ENCODE measurements at places on chromosomes 2 and 18.
A peak's percentile ranks its signal among the peaks of the same experiment; 100 is the strongest.

GRCh38 chr2:233832869-233833311, 21.4 kb downstream of the HJURP start:
- DNase-seq: peak; percentile 15

DNA sequence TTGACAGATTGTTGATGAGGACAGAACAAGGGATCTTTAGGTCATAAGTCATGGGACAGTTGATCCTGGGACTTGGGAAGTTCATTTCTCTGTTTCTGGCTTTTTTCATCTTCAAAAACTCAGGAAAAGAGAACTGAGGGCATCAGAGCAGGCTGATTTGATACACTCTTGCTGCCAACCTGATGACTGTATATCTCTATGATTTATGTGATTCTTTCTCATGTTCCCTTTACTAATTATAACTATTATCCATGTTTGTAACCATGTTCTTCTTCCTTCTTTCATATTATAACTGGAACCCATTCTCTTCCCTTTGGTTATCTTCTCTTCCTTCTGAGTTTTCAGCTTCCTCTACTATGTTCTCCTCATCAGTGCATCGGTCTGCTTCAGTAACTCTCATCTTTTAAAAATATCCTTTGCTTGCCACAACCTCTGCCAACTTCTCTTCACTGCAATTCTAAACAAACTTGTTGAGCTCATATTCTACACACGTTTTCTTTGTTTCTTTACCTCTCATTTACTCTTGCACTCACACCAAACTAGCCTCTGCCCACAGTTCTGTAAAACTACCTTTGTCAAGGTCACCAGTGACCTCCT, 13.5 kb downstream of the RASGRP3 start:
- no peak for DNase-seq

DNA sequence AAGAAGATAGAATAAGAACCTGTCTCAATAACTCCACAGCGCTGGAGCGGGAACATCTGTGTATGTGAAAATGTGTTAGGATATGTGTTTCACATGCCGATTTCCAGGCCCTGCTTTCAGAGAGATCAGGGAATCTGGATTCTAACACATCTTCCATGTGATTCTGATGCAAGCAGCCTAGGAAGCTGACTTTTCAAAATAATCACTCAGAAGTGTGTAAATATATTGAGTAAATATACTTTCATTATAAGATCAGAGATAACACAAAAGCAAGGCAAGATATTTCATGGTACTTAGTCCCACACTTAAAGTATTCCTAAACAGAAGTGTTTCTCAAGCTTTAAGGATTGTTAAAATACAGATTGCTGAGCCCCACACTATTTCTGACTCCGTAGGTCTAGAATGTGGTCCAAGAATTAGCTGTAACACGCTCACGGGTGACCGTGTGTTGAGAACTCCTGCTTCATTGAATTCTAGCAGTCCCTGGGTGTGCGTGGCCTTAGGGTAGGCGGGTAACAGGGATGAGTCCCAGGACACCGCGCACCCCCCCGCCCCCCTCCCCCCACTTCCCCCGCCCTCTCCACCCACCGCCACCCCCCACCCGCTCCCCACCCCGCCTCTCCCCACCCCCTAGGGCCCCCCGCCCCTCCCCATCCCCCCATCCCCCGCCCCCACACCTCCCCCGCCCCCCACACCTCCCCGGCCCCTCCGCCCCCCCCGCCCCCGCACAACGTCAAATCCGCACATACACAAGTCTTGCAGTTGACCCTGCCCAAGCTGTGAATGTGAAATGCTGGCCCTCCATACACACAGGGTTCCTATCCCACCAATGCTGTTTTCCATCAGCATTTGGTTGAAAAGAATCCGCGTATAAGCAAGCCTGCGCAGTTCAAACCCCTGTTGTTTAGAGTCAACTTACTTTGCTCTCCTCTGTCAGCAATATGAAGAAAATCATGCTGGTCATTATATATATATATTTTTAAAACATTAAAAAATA, 94.2 kb upstream of the SLC39A10 start:
- no peak for DNase-seq

GRCh38 chr18:3526421-3527354, 76.7 kb downstream of the TGIF1 start:
- DNase-seq: no peak

GRCh38 chr2:66567729-66568128, 132.8 kb downstream of the MEIS1 start:
- no peak for DNase-seq

- no peak for DNase-seq
Measured at GRCh38 chr18:51082571-51083267, 52.7 kb downstream of the SMAD4 start.

DNA sequence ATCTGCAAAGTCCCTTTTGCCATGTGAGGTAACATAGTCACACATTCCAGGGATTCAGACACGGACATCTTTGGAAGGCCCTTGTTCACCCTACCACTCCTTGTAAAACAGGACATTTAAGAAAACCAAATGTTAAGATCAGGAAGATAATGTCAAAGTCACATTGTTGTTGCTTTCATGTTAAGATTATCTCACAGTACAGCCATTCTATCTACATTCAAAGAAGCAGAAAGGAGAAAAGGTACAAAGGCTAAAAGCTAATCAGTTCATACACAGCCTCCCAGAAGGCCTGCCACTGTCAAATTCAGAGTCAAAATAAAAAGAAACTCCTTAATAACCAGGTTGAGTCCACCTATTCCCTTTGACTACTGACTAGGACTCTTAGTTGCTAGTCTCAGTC, 573.7 kb downstream of the ARHGAP15 start:
- DNase-seq: no peak

GRCh38 chr2:201118121-201118960, 2.4 kb downstream of the CFLAR start:
- DNase-seq: peak; percentile 87

GRCh38 chr2:67289271-67289670, 107.9 kb upstream of the ETAA1 start:
- no peak for DNase-seq

GRCh38 chr2:234322766-234323465, 174.0 kb downstream of the ARL4C start:
- DNase-seq: peak; percentile 50

- DNase-seq: no peak
Measured at GRCh38 chr2:200929334-200930249, 33.9 kb downstream of the ORC2 start.
